Tibial nerve (tissue), 4 donors: ENCODE measurements at places on chromosomes 7 and 10. TPM values are rescaled to one million over a fixed set of nuclear protein-coding genes. Genes with fewer than 3 reads are reported as not detected.

Gene GARIN1A
- 3.5 TPM for total RNA-seq

GRCh38 chr10:20817646-20818045 is 79.5 kb downstream of the NEBL start:
- no peak for DNase-seq

GRCh38 chr10:78617631-78618030 is 451.1 kb upstream of the ZMIZ1 start:
- no peak for DNase-seq

DNA sequence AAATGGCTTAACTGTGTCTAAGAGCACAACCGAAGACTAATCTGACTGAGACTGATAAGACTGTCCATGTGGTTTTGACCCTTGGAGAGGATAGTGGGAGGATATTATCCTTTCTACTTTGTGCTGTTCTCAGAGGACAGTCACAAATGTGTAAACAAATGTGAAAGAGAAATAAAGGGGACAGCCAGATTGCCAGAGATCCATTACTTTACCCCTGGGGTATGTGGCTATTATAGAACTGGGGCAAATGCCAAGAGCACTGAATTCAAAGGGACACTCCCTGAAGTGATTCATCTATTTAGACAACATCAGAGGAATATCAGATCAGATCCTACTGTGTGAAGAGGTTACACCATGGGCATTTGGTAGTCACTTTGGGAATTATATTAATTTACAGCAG is 154.7 kb downstream of the RNLS start:
- DNase-seq = no peak

DNA sequence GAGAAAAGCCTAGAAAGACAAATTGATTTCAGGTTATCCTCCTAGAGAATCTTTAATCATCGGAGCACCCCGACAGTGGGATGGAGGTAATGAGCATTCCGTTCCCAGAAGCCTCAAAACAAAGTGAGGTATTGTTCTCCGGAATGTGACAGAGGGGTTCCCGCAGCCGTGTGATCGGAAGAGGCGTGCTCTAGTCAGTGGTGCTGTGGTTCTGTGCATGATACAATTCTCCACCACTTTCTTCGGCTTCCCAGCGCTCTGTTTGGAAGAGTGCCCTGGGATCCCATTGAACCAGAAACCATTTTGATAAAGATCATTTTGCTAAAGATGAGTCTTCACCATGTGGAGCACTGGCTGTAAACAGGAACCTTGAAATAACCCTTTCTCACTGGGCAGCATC is 434.6 kb downstream of the PAXIP1 start:
- no peak for DNase-seq

DNA sequence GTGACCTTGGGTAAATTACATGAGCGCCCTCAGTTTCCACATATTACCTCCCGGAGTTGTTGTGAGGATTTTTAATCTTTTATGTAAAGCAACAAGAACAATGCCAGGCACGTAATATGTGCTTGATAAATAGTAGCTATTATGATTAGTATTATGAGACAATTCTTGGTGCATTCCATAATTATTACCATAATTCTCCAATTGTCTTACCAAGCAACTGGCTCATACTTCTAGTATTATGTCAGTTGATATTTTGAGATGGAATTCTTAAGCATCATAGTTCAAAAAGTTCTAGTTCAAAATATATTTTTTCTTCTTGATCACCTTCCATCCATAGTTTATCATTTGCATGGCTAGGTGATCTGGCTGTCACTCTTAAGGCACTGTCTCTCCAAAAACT is 259.0 kb downstream of the BBS9 start:
- DNase-seq = no peak

DNA sequence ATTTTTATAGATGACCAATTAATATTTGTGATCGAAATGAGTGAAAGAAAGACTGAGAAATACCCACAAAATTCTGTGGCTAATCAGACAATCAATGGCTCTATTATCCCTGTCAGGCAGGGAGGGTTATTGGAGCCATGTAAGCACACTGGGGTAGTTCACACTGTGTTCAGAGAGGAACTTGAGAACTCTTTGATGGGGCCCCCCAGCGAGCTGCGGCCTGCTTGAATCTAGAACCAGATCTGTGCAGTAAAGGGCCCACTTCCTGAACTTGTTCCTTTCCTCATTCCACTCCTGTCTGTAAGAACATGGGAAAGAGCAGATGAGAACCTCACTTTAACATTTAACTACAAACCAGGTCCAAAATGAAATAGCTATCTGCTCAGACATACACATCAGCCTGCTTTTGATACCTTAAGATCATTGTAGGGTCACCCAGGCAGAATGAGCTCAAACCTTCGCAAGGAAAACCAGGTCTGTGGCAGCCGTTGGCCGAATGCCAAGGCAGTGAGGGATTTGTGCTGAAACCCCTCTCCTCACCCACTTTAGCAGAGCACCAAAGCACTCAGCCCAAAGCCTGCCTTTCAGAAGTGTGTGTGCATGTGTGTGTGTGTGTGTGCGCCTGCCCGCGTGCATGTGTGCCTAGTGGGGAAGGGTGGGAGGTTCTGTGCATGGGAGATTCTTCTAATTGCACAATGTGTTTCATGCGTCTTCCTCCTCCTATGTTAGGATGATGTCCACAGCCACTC is 365.6 kb upstream of the MGMT start:
- DNase-seq = no peak

- no peak for DNase-seq
Measured at GRCh38 chr10:121127151-121127906, 276.2 kb downstream of the WDR11 start.

- no peak for DNase-seq
Measured at GRCh38 chr7:2010551-2011265, 222.0 kb downstream of the MAD1L1 start.

DNA sequence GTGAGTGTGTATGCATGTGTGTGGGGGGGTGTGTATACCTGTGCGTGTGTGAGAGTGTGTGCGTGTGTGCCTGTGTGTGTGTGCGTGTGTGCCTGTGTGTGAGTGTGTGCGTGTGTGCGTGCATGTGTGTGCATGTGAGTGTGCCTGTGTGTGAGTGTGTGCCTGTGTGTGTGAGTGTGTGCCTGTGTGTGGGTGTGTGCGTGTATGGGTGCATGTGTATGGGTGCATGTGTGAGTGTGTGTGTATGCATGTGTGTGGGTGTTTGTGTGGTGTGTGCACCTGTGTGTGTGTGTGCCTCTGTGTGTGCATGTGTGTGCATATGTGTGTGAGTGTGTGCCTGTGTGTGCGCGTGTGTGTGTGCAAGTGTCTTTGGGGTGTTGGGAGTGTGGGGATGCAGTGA is 6.4 kb downstream of the ANTXRL start:
- no peak for DNase-seq

Gene FOXI2
- total RNA-seq = not detected
